Aorta (tissue), 5 donors: ENCODE measurements at places on chromosomes 6 and 20. TPM values are rescaled to one million over a fixed set of nuclear protein-coding genes. Genes with fewer than 3 reads are reported as not detected.

NRSN1 gene
- not detected for total RNA-seq

OTOR gene
- not detected for total RNA-seq

C6orf58 gene
- not detected for total RNA-seq

ZNF322 gene
- total RNA-seq, result 21.8 TPM

HDDC2 gene
- total RNA-seq, result 60.9 TPM

HAO1 gene
- total RNA-seq, result not detected

PTK7 gene
- 3.6 TPM for total RNA-seq

CDKAL1 gene
- total RNA-seq, result 15.3 TPM

NPBWR2 gene
- not detected for total RNA-seq

LAMP5 gene
- total RNA-seq, result 0.18 TPM

SEMG1 gene
- total RNA-seq, result not detected

DSP gene
- 4.1 TPM for total RNA-seq

THBS2 gene
- total RNA-seq, result 1,026 TPM
